ENCODE measurements at places on chromosomes 16 and 17.

DNA sequence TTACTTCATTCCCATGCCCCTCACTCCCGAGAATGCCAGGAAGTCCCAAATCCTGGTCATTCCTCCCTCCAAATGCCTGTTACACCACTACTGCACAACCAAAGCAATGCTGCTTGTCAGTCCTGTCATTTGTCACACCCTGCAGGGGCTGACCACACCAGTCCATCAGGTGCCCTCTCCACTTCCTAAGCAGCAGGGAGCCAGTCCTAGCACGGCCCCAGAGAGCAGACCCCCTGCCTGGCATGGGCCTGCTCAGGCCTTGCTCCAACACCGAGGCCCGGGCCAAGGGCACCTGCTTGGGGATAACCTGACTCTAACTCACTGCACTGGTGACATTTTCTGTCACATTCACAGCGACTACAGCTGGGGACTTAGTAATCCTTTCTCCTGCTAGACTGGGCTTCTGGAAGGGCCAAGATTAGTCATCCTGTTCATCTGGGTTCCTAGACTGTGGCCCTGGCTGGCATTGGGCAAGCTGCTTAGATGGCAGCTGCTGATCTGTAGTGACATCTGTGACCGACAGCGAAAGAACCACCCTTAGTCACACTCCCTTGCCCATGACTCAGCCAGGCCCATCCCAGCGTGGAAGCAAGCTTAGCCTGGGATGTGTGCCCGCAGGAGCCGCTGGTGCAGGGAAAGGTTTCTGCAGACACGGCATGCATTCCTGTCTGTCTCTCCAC is 5.4 kb downstream of the ALYREF start:
- H3K27ac ChIP-seq = peak overlapping the region; percentile 42
- no peak for DNase-seq
- H3K4me1 ChIP-seq = peaks cover 21% of the 10 kb centered on the region

DNA sequence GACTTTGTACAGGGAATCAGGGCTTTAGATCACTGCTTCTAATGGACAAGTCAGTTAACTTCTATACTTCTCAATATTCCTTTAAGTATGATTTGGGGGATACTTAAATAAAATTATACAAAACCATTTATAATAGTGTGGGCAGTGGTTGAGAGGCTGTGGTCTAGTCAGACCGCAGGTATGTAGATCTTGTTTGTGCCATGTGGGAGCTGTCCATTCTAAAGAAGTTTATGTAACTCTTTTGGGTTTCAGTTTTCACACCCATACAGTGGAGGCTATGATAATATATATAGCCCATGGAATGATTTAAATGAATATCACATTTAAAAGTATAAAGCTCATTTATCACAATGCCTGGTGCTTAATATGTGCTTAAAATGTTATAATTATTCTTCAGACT is 654.3 kb upstream of the KIF2B start:
- DNase-seq = no peak
- no peak overlapping the region for H3K27ac ChIP-seq
- no peaks in the 10 kb centered on the region for H3K4me1 ChIP-seq
- no peaks in the 10 kb centered on the region for H3K36me3 ChIP-seq
- no peak overlapping the region for H3K4me3 ChIP-seq

DNA sequence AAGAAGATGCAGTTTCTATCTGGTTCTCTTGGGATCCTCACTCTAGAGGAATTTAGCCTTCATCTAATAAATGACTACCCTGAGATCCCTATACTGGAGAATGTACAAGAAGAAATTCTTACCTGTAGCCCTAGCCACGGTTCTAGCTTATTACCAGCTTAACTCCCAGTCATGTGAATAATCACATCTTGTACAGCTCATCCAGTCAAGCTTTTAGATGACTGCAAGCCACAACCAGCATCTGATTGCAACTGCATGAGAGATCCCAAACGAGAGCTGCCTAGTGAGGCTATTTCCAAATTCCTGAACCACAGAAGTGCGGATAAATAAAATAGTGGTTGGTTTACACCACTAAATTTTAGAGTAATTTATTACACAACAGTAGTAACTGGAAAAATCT is 196.0 kb upstream of the CPHXL start:
- peaks cover 5% of the 10 kb centered on the region for H3K27me3 ChIP-seq
- H3K4me3 ChIP-seq = no peak overlapping the region
- no peak for DNase-seq

DNA sequence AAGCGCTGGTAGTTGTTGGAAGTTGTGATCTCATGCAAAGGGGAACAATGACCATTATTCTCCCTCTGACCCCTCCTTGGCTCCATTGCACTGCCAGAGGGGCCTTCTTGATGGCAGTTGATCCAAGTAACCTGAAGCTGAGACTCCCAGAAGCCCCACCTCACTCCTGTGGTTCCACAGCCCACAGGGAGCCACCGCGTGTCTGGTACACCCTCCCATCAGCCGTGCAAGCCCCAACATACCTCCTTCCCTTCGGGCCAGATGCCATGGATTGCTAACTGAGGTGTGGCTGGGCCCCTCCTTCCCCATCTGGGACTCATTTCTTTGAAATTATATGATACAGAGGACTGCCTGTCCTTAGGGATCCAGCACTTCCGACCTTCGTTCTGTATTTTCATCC is 17.8 kb downstream of the SAP30BP start:
- H3K27ac ChIP-seq = peak overlapping the region; percentile 68
- no peak for DNase-seq
- no peak overlapping the region for H3K4me3 ChIP-seq
- H3K36me3 ChIP-seq = peaks cover 33% of the 10 kb centered on the region
- H3K27me3 ChIP-seq = no peaks in the 10 kb centered on the region

GRCh38 chr16:12503191-12503590 is 300.5 kb downstream of the CPPED1 start:
- peaks cover 14% of the 10 kb centered on the region for H3K27me3 ChIP-seq
- no peaks in the 10 kb centered on the region for H3K36me3 ChIP-seq
- H3K27ac ChIP-seq = no peak overlapping the region

GRCh38 chr17:32602396-32602795 is 115.6 kb downstream of the CDK5R1 start:
- no peak for DNase-seq
- H3K4me3 ChIP-seq = no peak overlapping the region
- H3K4me1 ChIP-seq = no peaks in the 10 kb centered on the region
- peaks cover 5% of the 10 kb centered on the region for H3K27me3 ChIP-seq

- H3K36me3 ChIP-seq = no peaks in the 10 kb centered on the region
- peaks cover under 1% of the 10 kb centered on the region for H3K27me3 ChIP-seq
- H3K4me3 ChIP-seq = no peak overlapping the region
- no peak for DNase-seq
Observed at GRCh38 chr16:87192452-87193073, 124.6 kb downstream of the C16orf95 start.

DNA sequence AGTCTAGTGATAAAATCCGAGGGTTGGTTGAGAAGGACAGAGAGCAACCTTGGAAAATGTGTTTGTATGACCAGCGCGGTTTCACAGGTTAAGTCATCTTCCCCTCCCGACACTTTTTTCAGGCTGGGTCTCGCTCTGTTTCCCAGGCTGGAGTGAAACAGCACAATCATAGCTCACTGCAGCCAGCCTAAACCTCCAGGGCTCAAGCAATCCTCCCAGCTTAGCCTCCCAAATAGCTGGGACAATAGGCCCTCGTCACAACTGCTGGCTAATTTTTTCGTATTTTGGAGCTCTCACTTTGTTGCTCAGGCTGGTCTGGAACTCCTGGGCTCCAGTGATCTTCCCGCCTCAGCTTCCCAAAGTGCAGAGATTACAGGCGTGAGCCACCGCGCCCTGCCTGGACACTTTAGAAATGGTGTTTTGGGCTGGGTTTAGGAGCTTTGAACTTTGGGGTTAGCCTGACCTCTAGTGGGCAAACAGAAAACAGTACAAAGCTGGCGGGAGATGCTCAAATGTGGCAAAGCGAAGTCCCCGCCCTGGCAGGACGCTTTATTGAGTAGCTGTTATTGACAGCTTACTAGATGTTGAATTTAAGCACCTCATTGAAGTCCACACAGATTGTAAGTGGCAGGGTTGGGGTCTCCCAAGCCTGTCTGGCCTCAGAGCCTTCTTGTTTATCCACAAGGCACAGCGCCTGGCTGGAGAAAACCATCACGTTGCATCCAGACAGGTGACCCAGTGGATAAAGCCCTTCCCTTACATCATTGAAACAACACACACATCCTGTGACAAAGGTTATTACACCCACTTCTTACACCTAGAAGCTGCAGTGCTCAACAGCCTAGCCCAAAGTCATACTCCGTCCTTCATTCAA is 34.7 kb upstream of the RBBP6 start:
- no peak overlapping the region for H3K27ac ChIP-seq
- H3K27me3 ChIP-seq = peaks cover 18% of the 10 kb centered on the region
- no peaks in the 10 kb centered on the region for H3K36me3 ChIP-seq
- DNase-seq = peak; percentile 65
- no peaks in the 10 kb centered on the region for H3K4me1 ChIP-seq

- H3K27ac ChIP-seq = no peak overlapping the region
- peaks cover 40% of the 10 kb centered on the region for H3K27me3 ChIP-seq
- H3K4me3 ChIP-seq = no peak overlapping the region
- no peak for DNase-seq
Observed at GRCh38 chr17:79890706-79891105, 51.5 kb upstream of the CBX4 start.

DNA sequence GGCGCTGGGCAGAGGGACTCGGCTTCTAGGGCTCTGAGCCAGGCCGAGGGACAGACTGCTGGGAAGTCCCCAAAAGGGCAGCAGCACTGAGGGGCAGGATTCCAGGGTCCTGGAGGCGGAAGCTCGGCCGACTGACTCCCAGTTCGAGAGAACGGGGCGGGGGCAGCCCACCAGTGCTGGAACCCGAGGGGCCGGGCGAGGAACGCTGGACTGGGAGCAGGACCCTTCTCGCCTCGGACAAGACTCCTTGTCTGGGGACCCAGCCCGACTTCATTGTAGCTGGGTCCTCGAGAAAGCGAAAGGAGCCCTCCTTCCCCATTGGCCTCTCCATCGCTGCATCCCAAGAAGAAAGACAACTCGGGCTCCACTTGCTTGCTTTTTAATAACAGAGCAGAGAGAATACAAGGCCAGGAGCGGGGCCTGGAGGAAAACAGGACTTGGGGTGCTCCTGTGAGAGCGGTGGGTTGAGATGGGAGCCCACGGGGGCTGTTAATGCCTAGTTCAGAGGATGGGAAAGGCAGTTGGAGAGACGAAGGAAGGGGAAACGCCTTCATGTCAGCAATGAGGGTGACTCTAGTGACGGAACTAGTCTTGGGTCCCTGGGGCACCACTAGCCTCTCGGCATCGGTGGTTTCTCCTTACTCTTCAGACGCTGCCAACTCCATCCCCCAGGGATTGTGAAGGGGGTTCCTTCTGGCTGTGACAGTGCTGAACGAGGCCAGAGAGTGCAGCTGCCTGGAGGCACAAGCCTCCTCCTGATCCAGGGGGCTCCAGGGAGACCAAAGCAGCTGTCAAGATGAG is 492 bp upstream of the CAMTA2 start:
- peaks cover 12% of the 10 kb centered on the region for H3K27me3 ChIP-seq
- H3K36me3 ChIP-seq = peaks cover 6% of the 10 kb centered on the region
- H3K27ac ChIP-seq = no peak overlapping the region
- no peak for DNase-seq

DNA sequence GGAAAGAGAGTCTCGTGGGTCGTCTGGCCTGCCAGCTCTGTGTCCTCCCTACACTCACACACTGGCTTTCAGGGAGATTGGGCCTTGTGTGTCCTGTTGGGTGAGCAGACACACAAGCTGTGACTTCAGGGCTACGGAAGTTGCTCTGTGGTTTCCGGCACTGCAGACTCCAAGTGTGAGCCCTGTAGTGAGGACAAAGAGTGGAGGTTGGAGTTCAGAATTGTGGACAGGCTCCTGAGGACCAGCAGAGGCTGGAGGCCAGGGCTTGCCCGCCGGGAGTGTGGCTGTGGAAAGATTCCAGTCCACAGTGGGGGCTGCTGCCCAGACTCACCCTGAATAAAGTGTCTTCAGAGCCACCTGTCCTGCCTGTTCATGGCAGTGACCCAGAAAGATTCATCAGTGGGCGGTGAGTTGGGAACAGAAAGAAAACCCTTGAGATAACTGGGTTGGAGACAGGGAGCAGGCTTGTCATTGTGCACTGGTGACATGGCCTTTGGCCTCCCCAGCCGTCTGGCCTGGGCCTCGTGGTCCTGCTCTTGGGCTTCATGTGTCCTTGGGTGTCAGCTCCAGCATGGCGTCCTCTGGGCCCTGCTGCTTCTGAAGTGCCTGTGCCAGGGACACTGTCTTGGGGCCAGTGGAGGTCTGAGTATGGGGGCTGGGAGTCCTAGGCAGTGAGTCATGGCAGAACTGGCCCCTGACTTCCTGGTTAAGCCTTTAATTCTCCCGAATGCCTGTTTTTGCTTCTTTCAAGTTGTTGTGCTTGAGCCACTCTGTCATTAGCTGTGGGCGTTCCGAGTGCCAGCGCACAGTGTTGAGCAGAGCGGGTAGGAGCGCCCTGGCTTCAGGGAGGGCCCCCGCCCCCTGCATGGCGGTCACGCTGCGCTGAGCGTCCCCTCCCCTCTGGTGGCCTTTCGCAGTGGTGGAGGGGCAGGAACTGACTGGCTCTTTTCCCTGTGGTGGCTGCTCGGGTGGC is 19.9 kb upstream of the ZNF750 start:
- H3K36me3 ChIP-seq = peaks cover 26% of the 10 kb centered on the region
- H3K4me3 ChIP-seq = peak overlapping the region; percentile 26
- peak; percentile 71 for DNase-seq

DNA sequence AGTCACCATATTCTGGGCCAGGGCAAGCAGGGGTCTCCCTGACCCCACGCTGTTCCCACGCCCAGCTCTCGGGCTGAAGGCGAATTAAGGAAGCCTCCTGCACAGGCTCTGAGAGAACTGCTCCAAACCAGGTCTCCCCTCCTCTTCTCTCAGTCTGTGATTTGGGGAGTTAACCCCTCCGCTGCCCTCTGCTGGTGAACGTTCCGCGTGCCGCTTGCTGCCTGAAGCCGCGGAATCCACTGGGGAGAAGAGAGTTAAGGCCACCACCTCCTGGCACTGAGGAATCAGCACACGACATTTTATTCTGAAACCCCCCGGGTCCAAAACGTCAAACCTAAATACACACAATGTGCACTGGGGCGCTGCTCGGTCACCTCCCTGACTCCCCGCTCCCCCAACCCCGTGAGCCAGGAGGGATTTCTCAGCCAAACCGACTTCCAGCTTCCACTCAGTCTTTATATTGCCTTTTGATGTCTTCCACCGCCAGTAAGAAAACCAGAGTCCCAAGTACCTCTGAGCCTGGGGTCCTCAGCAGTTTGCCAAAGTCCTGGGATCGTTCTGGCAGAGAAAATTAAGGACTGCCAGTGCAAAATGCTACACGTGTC is 54.4 kb upstream of the RCVRN start:
- peaks cover 77% of the 10 kb centered on the region for H3K27me3 ChIP-seq
- H3K27ac ChIP-seq = no peak overlapping the region
- peaks cover 18% of the 10 kb centered on the region for H3K4me1 ChIP-seq
- DNase-seq = peak; percentile 79
- no peaks in the 10 kb centered on the region for H3K36me3 ChIP-seq

GRCh38 chr17:7835814-7836595 is 2.0 kb downstream of the KDM6B start:
- peaks cover 23% of the 10 kb centered on the region for H3K27me3 ChIP-seq
- peaks cover 12% of the 10 kb centered on the region for H3K36me3 ChIP-seq
- H3K4me3 ChIP-seq = peak overlapping the region; percentile 100
- peaks cover 54% of the 10 kb centered on the region for H3K4me1 ChIP-seq

- H3K4me1 ChIP-seq = peaks cover 69% of the 10 kb centered on the region
- H3K36me3 ChIP-seq = no peaks in the 10 kb centered on the region
- H3K27me3 ChIP-seq = peaks cover 6% of the 10 kb centered on the region
- DNase-seq = no peak
Observed at GRCh38 chr16:79297296-79297695, 303.2 kb downstream of the MAF start.
